ENCODE measurements at places on chromosomes 6 and 20.

GRCh38 chr6:121688974-121689373 is 253.5 kb downstream of the GJA1 start:
- DNase-seq, result no peak

GRCh38 chr6:128672023-128672422 is 151.6 kb upstream of the PTPRK start:
- DNase-seq, result no peak

DNA sequence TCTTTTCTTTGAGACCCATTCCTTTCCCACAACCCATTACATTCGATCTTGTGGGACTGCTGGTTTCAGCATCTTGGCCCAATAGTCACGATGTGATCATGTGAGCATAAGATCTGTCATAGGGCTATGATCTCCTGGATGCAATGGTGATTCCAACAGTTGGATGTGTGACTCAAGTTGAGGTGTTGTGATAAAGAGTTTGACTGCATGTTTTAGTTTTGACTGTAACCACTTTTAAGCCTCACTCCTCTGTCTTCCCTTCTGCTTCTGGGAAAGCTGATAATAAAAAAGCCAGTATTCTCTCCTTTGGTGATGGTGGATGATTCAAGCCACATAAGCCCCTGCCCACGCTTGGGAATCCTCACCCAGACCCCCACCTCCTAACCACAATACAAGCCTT is 117.0 kb upstream of the ASCC3 start:
- no peak for DNase-seq

DNA sequence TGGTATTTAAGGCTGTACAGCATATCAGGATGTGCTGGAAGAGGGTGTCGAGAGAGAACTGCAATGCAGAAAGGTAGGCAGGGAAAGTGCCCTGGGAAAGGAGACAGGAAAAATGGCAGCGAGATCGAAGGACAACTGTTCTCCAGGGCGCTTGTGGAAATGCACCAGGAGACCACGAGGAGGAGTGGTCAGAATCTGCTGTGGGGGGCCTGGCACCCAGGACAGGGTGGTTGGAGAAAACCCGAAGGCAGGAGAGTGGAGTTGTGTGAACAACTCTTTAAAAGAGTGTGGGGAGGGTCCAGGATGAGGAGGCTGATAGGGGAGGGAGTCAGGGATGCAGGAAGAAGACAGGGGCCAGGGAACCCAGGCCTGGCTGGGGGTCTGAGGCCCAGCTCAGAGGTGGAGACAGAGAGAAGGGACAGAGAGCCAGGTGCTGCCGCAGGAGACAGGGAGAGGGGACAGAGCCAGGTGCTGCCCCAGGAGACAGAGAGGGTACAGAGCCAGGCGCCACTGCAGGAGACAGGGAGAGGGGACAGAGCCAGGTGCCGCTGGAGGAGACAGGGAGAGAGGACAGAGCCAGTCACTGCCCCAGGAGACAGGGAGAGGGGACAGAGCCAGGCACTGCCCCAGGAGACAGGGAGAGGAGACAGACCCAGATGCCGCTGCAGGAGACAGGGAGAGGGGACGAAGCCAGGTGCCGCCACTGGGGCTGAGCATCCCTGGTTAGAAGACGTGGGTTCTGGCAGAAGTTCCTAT is 9.3 kb downstream of the SLC22A1 start:
- DNase-seq, result no peak

DNA sequence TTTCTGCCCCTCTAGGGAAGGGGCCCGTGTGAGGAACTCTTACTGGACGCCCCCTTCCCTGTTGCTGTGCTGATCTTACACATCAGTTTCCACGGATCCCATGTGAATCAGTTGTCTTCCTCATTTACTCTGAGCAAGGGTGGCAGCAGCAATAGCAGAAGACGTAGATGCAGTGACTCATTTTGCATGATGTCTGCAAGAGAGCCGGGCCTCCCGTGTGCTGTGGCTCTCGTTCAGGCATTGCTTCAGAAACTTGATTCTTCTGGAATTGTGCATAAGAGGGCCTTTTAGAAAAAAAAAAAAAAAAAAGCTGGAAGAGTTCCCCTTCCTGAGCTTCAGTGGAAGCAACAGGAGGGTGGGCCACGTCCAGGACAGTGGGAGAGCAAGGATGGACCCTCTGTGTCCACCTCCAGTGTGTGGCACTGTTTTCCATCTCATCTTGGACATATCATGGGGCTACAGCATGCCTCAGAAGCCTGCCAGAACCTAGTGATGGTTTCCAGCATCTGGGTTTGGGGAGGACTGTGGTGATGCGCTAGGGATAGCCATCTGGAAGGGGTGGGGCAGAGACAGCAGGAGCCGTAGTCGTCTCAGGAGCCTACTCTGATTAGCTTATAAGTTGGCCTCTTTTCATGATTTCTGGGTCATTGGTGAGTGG is 62.1 kb downstream of the FOXO3 start:
- DNase-seq, result no peak

- no peak for DNase-seq
Observed at GRCh38 chr6:39861663-39862062, 69.5 kb downstream of the DAAM2 start.

- DNase-seq, result no peak
Observed at GRCh38 chr20:41005361-41005729, 23.3 kb upstream of the TOP1 start.

GRCh38 chr6:158672726-158673125 is 22.9 kb downstream of the SYTL3 start:
- no peak for DNase-seq

- DNase-seq, result no peak
Observed at GRCh38 chr6:137680705-137681346, 186.2 kb upstream of the TNFAIP3 start.

- DNase-seq, result no peak
Observed at GRCh38 chr6:39280247-39280731, 33.9 kb downstream of the KCNK17 start.

DNA sequence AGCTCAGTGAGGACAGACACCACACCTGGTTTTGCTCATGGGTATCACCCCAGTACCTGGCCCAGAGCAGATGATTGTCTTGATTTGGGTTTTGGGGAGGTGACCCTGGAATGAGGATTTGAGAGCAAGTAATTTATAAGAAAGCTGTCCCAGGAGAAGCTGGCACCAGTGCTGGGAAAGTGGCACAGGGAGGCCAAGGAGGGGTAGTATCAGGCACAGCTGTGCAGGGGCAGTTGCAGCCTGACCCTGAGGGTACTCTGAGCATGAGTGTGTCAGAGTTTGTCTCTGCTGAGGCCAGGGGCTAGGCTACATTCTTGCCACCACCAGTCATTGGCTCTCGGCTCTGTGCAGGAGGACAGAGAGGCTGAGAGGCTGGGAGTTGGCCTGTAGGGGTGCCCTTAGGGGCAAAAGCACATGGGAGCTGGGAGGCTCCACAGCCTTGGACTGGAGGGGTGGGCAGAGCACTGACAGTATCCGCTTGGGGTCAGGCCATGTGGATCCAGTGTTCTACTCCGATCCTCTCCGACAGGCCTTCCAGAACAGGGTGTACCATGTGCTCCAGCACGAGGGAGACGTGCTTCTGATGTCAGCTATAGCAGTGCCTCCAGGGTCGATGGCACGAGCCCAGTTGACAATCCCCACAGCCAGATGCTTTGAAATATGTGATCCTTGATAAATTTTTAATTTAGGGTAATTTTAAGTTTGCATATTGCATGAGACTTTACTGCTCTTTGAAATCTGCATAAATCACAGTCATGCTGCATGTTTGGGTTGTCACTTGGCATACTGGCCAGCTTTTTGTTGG is 121.3 kb downstream of the PHACTR3 start:
- no peak for DNase-seq
